ENCODE measurements at places on chromosomes 2 and 18.

DNA sequence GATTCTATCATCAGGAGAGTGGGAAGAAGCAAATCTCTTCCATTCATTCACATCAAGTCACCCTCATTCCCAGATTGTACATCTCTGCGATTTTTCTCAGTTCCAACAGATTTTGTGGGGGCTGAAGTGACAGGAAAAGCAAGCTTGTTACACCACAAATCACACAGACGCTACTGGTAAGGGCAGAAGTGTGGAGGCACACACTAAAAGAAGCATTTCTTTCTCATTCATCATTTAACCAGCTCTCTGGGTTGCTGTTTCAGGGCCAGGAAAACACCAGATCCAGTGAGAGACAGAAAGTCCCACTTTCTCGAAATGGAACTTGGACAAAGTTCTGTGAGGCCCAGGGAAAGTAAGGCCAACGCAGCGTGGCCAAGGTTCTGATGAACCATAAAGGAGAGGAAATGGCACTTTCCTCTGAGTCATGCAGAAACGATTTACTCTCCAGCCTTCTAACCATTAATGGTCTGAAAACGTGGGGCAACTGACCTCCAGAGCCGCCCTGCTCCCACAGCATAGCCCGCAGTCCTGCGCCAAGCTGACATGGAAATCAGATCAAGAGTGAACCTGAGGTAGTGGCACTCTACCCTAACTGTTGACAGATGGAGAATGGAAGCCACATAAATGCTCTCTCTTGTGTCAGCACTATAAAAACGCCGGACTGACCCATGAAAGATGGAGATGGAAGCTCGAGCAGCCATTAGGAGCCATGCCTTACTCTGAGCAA, 191.0 kb downstream of the C1D start:
- DNase-seq = no peak

DNA sequence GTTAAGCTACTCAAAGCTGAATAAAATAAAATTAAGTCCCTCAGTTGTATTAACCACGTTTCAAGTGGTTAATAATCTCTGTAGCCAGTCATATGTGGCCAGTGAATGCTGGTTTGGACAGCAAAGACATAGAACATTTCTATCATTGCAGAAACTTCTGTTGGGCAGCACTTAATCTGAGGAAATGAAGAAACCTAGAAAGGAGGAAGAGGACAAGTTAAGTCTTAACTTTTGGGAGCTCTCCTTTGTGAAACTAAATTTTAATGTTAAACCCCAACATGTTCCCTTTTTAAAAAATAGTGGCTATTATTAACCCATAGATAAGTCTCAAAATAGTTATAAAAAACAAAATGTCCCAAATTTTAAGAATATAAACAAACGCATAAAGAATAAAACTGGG, 421.3 kb downstream of the ARHGAP15 start:
- no peak for DNase-seq

DNA sequence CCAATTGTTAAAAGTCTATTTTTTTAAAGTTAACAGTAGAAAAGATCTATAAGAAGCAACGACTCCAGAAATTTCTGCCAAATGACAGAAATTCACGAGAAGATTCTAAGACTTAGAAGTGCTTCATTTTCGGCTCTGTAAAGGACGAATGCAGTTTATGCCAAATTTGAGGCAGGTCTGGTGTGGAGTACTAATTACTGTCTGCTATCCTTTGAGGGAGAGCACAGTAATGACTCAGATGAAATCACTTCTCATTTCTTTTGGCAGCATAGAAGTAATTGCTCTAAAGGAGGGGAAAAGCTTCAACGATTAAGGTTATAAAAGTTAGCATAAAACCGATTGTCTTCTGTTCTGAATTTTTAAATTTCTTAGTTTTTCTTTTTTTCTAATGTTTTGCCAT, 11.4 kb downstream of the G6PC2 start:
- no peak for DNase-seq

GRCh38 chr2:42331569-42332284, 29.3 kb downstream of the COX7A2L start:
- no peak for DNase-seq

DNA sequence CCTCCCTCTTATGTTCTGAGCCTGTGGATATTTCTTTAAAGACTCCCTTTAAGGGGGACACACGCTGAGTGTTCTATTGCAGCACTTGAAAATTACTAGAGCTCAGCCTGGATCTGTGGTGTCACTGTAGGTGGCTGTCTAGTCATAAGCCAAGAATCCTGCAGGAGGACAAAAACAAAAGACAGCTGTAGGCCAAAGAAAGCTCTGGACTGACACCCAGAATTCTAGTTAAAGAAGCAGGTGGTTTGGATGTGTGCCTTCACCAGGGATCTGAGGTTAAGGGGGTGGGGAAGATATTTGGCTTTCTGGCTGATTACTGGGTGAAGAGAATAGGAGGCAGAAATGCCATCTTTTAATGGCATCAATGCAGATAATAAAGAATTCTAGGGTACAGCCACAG, 842.5 kb upstream of the NXPH2 start:
- no peak for DNase-seq

GRCh38 chr2:197710424-197711042, 5.4 kb downstream of the MARS2 start:
- no peak for DNase-seq

- DNase-seq = no peak
Measured at GRCh38 chr2:118321432-118322105, 233.3 kb downstream of the INSIG2 start.

- no peak for DNase-seq
Measured at GRCh38 chr2:206150631-206151030, 8.6 kb downstream of the NDUFS1 start.

DNA sequence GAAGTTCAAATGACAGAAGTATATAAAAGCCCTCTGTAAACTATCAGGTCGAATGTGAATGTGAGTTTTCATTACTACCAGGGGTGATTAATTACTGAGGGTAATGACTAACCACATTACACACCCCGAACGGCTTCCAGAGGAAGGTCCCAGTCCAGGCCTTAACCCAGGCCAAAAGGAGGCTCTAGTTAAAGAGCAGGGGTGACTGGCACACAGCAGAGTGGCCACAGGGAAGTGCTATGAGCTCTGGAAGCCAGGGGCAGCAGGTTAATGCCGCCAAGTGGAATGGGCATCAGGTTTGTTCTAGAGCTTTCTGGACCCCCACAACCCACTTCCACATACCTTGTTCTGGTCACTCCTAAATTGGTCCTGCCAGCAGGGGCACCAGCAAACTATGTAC, 87.7 kb downstream of the BCL11A start:
- no peak for DNase-seq

GRCh38 chr2:12607971-12608370, 108.8 kb upstream of the TRIB2 start:
- DNase-seq = no peak

GRCh38 chr2:102050854-102051391, 59.2 kb downstream of the IL1R2 start:
- no peak for DNase-seq

GRCh38 chr18:63098018-63098981, 221.3 kb downstream of the BCL2 start:
- no peak for DNase-seq

GRCh38 chr2:226970362-226970761, 134.5 kb downstream of the RHBDD1 start:
- no peak for DNase-seq

- no peak for DNase-seq
Measured at GRCh38 chr2:72128059-72128842, 19.4 kb downstream of the CYP26B1 start.

DNA sequence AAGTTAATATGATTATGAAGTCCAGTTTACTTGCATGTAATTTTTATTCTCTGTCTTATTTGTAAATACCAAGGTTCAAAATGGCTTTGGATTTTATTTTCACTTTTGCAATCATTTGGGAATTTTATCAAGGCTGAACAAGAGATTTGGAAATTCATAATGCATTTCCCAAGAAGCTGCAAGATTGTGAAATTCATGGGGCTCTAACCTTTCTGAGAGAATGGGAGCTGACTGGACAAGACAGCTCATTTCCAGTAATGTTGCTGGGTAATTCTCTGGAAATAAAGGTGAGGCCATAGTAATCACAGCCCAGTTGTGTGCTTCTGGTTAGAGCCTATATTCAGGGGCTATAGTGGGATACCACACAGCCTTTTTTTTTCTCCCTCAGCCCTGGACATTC, 21.5 kb upstream of the NABP1 start:
- DNase-seq = no peak

GRCh38 chr2:62478093-62478580, 27.9 kb downstream of the TMEM17 start:
- DNase-seq = no peak

DNA sequence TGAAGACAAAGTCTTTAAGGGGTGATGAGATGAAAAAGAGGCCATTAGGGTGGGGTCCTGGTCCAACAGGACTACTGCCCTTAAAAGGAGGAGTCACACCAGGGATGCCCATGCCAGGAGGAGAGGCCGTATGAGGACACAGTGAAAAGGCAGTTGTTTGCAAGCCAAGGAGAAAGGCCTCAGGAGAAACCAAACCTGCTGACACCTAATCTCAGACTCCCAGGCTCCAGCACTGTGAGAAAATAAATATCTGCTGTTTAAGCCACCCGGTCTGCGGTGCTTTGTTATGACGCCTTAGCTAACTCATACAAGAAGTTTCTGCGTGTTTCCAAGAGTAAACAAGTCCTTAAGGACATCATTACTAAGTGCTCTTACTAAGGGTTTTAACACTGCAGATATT, 93.6 kb downstream of the DNER start:
- no peak for DNase-seq

DNA sequence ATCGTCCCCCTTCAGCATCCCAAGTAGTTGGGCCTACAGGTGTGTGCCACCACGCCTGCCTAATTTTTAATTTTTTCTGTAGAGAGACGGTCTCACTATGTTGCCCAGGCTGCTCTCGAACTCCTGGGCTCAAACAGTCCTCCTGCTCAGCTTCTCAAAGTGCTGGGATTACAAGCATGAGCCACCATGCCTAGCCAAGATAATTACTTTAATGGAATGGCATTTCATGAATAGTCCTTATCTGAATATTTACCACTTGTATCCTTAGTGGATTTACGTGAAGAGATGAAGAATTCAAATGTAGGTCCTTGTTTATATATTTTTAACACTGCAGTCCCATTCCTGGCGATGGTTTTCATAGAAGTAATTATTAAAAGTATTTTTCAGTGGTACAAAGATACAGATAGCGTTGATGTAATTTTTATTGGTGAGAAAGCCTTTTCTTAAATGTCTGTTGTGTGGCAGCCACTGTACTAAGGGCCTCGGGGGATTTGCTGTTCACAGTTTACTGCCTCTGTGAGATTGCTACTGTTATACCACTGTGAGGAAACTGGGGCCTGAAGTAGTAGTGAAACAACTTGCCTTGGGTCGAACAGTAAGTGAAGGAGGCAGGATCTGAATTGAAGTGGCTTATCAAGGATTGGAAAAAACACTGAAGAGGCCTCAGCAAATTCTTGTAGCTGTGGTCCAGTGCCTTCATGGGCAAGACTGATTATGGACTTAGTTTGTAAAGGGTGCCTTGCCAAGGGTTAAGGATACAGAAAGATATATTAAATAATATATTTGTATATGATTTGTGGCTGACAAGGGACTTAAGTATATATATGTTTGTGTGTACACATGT, 151.2 kb downstream of the PRPF40A start:
- DNase-seq = no peak

DNA sequence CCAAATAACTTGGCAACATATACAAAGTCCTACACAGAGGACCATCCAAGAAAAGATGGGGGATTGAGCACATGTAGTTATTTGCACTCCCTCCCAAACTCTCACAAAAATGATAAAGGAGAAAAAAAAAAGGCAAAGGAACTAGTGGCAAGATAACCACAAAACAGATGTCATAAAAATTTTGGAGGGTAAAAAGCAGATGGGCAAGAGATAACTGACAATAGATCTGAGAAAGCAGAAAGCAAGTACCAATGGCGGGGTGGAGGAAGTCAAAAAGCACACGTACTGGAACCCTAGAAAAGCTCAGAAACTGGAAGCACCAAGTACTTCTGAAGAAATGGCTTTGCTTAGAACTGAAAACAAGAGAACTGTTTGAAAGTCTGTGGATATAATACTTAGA, 82.0 kb downstream of the WDPCP start:
- no peak for DNase-seq

- no peak for DNase-seq
Measured at GRCh38 chr18:22166069-22166950, 3.1 kb upstream of the GATA6 start.

DNA sequence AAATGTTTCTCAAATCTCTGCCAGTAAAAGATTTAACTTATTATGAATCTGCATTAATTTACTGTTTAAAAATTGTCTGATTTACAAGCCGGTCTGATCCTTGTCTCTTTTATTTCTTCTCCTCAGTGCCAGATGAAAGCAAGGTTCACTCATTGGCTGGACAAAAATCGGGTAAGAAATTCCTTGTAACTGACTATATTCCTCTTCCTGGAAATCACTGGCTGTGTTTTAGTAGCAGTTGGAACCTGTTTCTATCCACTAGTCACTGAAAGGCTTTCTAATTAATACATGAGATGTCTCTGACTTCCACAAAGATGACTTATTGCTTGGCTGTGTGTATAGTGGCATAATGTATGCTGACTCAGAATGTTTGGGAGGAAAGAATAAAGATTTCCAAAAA, 436.6 kb upstream of the NRP2 start:
- no peak for DNase-seq

GRCh38 chr2:226607379-226607778, 192.2 kb downstream of the IRS1 start:
- no peak for DNase-seq

DNA sequence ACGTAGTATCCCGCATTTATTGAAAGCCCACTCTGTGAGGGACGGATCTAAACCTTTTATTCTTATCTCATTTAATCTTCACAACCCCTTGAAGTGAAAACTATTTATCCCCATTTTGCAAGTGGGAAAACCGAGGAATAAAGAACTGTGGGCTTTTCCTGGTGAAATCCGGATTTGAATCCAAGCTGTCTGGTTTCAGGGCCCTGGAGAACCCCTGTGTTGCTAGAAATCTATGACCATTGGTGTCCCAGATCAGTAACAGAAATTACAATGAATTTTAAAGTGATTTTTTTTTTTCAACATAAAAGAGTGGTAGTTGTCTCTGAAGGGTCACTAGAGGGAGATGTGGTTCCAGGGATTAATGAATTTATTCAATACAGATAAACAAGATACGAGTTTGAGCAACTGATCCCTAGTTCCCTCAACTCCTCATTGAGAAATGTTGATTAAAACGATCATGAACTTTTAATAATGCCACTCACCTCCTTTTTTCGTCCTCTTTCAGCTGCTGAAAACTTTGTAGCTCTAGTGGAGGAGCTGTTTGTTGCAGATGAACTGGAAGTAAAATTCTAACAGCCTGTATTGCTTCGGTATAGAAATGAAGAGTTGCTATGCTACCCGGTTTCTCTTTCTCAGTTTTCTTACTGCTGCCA, 940 bp downstream of the XRCC5 start:
- DNase-seq = no peak

DNA sequence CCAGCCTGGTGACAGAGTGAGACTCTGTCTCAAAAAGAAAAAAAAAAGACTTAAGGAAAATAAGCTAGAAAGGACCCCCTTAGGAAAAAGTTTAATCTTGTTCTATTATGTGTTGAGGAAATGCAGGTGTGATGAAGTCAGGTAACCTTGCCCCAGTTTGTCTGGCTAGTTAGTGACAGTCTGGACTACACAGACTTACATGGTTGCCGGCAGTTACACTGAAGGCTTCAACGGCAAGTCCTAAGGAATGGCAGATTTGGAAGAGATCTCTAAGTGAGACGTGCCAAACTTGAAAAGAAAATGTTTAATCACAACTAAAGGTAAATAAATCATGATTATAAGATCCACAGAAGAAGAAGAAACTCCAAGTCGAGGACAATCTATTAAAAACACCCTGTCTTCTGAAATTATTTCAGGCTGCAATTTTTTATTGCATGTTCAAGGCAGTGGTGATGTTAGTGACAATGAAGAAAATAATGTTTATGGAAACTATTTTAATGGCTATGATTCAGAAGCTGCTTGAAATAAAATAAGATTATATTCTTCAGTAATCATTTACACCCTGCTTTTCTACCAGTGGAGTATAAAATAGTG, 84.2 kb downstream of the TTC27 start:
- no peak for DNase-seq

All from stimulated activated CD4-positive, alpha-beta T cell treated with anti-CD3 and anti-CD28 coated beads, Interleukin-1b, Interleukin-23, amount 100 ng/mL, for 4 hours (primary cell).